ENCODE measurements at places on chromosomes 1 and 21.

GRCh38 chr1:228443395-228443794, 26.7 kb upstream of the TRIM17 start:
- no peak for DNase-seq

DNA sequence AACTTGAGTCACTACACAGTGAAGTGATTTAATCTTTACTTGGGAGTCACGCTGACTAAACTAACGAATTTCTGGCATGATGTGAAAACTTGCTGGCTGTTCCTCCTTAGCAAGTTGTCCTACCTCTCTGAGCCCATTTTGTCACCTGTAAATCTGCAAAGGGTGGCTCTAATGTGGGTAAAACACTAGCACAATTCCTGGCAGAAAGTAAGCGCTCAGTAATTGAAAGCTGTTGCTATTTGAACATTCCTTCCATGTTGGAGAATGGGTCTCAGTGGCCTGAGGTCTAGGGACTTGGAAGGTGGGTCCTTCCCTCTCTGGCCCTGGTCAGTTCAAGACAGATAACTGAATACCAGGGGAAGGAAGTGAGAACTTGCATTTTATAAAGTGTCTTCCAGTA, 309.0 kb upstream of the PROX1 start:
- no peak for DNase-seq

GRCh38 chr1:31957701-31958674, 19.8 kb upstream of the PTP4A2 start:
- DNase-seq = no peak

DNA sequence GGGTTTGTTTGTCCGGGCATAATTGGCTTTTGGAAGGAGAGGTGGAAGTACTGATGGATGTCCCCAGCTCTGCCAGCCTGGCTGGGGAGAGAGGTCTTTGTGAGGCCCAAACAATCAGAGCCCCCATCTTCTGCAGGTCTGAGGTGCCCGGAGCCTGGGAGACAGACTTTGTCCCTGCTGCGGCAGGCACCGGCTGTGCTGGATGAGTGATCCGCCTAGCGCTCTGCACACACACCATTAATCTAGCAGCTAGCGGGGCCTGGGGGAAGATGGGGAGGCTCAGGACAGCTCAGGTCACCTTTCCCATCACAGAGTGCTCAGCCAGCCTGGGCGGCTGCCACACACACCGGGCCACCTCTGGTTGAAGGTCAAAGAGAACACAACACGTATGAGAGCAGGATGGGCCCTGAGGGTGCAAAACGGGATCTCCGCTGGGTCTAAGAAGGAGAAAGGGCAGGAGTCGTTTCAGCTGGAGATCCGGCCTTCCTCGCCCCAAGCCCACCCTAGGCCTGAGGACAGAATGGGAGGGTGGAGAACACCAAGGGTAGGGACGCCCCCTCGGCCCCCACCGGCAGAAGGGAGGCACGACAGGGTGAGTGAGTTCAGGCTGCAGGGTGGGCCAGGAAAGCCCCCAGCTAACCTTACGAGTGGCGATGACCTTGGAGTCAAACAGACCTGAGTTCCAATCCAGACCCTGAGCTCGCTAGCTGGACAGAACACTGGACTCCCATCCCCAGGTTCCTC, 341.8 kb downstream of the NPHP4 start:
- no peak for DNase-seq

Data from stimulated activated CD4-positive, alpha-beta T cell treated with anti-CD3 and anti-CD28 coated beads, Interleukin-1b, Interleukin-23, amount 100 ng/mL, for 24 hours (primary cell).